Activated naive CD4-positive, alpha-beta T cell treated with Interleukin-2 at 50 U/mL for 16 hours (primary cell): ENCODE measurements at places on chromosomes 4 and X.

- no peak for DNase-seq
Observed at GRCh38 chr4:159698336-159698735, 595.5 kb downstream of the RAPGEF2 start.

GRCh38 chrX:68084765-68085164 lies 348.5 kb downstream of the OPHN1 start:
- DNase-seq, result no peak

DNA sequence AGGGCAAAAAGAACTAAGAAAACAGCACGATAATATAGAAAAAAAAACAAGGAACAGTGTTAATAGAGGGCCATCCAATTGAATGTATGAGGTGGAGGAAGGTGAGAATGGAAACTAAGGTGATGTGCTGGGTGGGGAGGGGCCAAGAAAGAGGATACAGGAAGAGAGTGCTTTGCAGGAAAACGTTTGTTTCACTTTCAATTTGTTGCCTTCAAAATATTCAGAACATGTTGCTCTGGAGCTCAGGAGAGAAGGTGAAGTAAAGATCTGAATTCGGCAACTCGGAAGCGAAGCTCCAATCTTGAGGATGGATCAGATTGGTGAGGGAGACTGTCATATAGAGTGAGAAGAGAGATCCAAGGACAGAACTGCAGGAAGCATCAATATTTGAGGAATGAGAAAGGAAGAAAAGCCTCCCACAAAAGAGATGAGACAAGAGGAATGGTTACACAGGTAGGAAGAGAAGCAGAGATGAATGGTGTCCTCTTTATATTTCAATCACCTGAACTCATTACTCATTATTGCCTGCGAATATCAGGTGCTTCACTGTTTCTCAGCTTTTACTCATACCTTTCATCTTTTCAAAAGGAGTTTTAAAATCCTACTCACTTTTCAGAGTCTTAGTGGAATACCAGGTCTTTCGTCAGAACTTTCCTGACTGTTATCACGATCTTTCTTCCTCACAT lies 14.7 kb upstream of the SEC24D start:
- DNase-seq, result peak; percentile 22

DNA sequence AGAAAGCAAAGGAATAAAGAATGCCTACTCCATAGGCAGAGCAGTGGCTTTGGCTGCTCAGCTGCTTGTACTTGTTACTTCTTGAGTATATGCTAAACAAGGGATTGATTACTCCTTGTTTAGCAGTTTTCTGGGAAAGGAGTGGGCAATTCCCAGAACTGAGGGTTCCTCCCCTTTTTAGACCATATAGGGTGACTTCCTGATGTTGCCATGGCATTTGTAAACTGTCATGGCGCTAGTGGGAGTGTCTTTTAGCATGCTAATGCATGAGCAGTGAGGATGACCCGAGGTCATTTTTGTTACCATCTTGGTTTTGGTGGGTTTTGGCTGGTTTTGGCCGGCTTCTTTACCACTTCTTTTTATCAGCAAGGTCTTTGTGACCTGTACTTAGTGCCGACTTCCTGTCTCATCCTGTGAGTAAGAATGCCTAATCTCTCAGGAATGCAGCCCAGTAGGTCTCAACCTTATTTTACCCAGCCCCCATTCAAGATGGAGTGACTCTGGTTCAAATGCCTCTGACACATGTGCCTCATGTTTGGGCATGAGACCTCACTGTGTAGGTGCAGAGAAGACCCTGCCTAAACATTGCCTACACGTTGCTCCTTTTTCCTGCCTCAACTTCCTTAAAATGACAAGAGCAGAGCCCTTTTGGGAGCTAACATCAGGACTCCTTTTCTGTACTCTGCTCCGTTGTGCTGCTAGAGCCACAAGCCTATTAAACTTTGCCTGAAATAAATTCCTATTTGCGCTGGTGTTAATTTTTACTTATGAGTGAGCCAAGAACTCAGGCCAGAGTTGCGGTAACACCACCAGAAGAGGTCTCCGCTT lies 21.0 kb upstream of the UBA6 start:
- DNase-seq, result no peak

DNA sequence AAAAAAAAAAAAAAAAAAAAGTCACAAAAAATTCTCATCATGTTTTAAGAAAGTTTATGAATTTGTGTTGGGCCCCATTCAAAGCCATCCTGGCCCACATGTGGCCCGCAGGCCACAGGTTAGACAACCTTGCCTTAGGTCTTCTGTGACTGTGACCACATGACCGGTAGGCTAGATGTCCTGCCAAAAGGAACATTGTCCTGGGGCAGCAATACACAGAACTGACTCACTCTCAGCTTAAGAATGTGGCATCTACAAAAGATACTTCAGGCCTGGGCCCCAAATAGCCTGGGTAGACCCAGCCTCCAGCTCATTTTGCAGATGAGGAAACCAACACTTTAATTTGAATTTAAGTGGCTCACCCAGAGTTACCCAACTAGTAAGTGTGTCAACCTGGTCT lies 10.0 kb downstream of the AWAT2 start:
- no peak for DNase-seq

DNA sequence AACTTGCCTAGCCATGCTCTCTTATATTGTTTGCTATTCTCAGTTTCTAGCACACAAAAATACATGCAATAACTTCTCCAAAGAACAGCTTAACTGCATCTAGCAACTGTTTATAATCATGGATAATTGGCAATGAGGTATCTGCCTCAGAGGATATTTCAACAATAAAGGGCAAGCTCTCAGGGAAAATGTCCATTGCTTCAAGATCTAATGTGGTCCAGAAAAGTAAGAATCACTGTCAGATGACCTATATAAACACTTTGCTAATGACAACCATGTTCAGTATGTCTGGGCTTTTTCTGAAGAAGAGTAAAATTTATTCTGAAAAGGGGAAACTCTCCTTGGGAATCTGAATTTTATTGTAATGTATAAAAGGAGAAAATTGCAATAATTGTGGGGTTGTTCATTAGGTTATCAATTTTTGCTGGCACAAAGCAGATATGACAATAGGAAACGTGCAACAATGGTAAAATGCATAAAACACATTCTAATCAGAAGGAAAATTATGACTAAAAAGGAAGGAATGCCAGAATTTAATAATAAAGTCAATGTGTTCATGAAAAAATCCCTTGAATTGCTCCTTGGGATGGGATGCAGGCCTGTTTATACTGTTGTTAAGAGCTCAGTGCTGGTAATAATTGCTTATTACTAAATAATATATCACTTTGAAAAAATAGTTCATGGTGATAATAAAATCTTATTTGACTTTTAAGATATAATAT lies 90.3 kb downstream of the ANTXR2 start:
- no peak for DNase-seq

DNA sequence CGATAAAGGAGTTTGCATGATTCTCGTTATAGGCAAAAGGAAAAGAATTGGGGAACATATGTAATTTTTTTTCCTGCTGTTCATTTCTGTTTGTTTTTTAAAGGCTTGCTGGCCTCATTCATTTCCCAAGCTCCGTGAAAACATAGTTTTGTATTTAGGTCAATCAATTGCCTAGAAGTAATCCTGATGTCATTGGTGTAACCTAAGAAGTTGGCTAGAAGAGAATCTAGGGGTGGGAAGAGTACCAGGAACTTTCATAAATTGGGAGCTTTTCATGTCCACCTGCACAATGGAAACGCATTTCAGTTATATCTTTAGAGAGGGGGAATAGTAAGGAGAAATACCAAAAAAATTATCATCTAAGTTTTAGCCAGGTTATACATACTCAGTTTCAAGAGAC lies 3.8 kb downstream of the RAPGEF2 start:
- no peak for DNase-seq

DNA sequence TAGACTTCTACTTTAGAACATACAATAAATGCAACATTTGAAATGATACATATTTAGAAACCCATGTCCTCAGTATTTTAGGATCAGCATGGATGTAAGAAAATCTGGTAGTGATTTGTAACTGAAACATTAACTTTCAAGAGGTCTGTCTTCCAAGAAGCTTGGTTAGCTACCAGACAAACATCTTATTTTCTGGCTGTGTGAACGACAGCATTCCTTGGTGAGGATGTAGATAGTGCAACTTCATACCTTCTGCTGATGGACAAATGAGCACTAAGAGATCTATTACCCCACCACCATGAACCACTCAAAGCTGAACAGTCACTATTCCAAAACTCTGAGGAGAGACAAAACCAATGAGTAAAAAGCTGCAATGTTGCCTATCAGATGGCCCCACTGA lies 212.7 kb downstream of the FBXW7 start:
- no peak for DNase-seq

- no peak for DNase-seq
Observed at GRCh38 chrX:19303256-19303880, 40.4 kb upstream of the PDHA1 start.

- no peak for DNase-seq
Observed at GRCh38 chr4:106149911-106150310, 166.1 kb downstream of the TBCK start.
